ENCODE measurements at places on chromosomes 2 and 18.

DNA sequence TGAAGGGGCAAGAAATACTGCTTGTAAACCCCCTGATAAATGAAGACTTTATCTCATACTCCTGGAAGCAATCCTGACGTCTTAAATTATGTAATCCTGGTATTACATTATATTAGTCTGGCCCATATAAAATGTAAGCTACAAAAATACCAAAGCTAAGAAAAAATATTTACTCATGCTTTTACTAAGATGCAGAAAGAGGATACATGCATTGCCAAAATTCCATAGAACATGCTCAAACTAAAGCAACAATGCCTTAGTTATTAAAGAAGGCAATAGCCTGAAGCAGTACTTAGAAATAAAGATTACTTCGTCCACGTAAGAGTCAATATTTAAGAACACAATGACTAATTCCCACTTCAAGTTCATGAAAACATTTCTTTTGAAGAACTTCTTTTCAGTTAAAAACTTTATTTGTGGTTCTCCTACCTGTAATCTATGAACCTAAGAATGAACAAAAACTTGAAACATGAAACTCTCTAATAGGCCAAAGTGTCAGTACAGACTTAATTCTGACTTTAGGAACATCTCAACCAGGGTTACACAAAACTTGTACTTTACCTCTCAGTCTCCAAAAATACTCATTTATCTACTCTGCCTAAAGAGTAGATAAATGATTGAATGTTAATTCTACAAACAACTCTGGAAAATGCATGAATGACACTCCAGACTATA is 117.3 kb downstream of the THADA start:
- DNase-seq = no peak

DNA sequence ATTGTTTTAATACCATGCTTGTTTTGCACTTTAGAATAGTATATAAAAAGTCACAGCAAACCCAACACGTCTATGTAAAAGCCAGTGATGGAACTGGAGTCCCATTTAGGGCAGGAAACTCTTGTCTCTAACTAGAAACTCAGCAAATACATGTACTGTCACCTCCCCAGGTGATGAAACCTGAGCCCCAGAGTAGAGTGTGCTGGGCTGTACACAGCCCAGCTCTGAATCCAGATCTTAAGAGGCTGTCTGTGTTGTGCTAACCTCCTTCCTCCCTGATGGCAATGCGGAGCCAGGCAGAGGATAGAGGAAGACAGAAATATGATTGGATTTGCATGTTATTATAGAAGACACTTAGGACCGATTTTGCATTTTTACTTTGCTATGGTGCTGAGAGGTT is 317.5 kb upstream of the TRIB2 start:
- no peak for DNase-seq

DNA sequence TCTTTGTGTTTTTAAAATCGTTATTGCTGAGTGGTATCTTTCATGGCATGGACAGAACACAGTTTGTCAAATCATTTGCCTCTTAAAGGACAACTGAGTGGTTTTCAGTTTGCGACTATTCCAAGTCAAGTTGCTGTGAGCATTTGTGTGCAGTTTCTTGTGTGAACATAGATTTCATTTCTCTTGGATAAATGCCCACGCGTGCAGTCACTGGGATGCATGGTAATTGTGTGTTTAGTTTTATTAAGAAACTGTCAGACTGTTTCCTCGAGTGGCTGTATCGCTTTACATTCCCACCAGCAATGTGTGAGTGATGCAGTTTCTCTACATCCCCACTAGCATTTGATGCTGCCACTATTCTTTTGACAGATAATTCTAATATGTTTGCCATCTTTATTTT is 154.0 kb upstream of the ARL4C start:
- DNase-seq = no peak

DNA sequence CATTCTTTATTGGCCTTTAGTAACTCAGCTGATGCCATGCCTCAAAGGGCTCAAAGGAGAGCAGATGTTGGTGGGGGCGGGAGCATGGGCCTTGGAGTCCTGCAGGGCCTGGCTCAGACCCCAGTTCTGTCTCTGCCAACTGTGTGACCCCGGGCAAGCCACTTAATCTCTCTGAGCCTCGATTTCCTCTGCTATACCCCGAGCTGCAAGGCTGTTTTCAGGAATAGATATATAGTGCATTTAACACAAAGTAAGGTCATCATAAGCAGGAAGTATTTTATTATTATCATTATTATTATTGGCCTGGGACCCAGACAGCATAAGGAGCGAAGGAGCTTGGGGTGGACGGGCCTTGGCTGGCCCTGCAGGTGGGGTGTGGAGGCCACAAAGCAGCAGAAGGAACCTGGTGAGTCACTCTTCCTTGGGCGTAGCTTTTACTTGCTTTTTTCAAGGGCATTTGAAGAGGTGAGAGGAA is 162.7 kb downstream of the INHBB start:
- DNase-seq = no peak

DNA sequence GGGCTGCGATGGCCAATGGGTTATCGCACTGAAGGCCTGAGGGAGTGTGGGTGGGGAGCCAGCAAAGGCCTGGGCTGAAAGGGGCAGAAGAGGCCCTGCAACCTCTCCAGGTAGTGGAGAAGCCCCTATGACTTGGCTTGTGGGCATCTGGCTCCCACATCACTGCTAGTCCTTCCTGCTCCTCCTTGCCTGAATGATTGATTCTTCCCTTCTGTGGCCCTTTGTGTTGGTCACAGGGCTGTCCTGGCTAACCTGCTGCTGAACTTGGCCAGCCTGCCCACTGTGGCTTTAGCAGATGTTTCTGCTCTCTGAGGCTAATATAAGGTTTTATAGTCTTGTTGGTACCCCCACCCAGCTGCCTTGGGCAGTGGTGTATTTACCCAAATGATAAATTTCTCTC is 136.2 kb upstream of the ALPP start:
- DNase-seq = no peak

DNA sequence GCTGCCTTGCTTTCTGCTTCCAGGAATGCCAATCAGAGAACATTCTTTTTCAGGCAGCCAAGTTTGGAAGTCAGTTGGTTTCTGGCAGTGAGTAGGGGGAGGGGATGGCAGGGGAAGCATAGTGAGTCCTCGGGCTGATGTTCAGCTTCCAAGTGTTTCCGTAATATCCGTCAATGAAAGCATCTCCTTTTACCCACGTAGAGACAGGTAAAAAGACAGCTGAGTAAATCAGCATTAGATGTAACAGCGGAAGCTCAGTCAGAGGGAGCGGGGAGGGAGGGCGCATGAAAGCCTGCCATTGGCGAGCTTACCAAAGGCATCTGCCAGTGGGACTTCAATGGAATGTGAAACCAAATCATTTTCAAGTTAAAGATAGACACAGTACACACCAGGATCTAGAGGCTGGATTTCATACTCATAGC is 117.1 kb upstream of the DTNA start:
- DNase-seq = no peak

- peak; percentile 19 for DNase-seq
Observed at GRCh38 chr2:161250864-161251436, 57.3 kb upstream of the PSMD14 start.
